Uterus (tissue), 4 donors: ENCODE measurements at places on chromosomes 13 and 19.

DNA sequence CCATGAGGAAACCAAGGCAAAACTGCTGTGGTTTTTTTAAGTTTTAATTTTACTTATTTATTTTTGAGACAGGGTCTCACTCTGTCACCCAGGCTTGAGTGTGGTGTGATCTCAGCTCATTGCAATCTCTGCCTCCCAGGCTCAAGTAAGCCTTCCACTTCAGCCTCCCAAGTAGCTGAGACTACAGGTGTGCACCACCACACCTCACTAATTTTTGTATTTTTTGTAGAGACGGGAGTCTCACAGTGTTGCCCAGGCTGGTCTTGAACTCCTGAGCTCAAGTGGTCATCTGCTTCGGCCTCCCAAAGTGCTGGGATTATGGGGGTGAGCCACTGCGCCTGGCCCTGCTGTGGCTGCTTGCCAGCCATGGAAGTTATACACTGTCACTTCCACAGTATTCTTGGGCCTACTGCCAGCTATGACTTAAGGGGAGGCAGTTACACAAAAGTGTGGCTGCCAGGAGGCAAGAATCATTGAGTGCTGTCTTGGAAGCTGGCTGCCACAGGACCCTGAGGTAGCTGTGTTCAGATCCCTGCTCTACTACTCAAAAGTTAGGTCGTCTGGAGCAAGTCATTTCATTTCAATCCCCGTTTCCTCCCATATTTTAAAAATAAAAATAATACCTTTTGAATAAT lies 12.7 kb downstream of the FARP1 start:
- DNase-seq = no peak

GRCh38 chr13:92354583-92354982 lies 872.0 kb upstream of the GPC6 start:
- DNase-seq = no peak

GRCh38 chr13:113458253-113459065 lies 5.2 kb upstream of the ADPRHL1 start:
- no peak for DNase-seq

DNA sequence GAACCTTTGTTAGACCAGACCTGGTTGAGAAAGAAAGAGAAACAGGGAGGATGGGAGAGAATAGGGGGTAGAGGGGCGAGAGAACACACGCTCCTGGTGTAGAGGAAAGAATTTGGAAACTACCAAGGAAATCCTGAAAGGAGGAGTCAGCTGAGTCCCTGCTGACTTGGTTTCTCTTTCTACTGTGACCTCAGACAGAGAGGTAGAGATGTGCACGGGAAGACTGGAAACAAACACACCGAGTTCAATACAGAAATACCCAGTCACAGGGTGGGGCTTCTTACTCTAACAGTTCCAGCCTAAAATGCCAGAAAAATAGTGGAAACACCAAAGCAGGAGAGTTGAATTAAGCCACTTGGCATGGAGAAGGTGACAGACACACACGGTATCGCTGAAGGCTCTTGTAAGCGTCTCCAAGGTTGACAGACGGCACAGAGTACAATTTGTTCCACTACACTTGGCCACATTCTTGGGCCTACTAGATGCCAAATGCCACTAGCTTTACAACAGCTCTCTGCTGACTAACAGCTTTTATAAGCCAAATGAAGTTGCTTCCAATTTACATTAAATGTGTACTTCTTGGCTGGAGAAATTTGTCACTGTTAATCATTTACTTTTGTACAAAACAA lies 28.1 kb downstream of the LATS2 start:
- peak; percentile 26 for DNase-seq

DNA sequence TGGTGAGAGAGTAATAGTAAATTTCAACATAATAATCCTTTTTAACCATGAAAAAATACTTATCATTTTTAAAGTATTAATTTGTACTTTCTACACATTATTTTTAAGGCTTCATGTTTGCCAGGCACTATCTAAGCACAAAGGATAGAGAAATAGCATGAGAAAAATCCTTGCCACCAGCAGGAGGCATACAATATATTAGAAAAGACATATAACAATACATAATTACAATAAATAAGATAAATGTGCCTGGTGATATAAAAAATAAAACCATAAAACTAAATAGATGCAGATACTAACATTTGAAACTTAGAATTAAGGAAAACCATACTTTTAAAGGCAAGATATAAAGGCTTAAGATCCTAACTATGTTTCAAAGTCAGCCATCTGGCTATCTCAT lies 1256.4 kb downstream of the DIAPH3 start:
- no peak for DNase-seq

DNA sequence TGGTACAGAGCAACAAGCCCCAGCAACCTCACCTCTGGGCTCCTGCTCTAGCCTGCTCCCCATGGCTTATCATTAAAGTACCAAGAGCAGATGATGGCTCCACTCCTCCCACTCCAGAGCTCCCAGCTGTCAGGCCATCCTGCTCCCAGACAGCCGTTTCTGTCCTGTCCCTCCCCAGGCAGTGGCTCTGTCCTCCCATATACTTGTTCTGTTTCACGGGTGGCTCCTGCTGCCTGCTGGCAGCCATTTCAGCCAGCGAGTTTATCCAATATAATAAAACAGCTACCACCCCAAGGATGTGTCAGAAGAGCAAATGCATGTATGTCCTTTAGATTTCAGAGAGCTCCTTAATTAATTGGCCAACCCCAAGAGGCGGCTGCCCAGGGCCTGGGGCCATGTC lies 79.4 kb upstream of the VSTM2B start:
- DNase-seq = no peak

DNA sequence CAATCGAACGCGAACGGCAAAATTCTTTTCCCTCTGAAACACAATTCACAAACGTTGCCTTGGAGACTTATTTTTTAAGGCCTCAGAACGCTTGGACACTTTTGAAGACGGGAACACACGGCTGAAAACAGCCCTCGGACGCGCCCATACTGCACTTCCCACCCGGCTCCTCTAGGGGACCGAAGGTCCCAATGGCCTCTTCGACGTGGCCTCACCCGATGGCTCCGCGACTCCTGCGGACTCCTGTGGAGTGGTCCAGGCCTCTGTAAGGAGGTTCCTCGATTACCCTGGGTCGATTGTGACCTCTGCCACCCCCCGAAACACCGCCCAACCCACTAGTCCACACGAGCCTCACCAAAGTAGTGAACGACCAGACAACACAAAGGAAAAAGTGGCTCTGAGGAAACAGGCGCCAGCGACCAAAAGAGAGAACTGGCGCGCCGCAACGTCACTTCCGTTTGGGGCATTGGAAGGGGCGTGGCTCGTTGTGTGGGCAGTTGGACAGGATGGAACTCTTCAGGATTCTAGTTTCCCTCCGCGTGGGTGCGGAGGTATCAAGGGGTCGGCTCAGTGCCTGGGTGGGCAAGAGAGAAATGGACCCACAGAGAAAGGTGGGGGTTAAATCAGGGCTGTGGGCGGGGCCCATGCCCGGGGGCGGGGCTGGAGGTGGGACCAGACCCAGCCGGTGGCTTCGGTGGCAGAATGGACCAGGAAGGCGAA lies at the start of gene ZNF560:
TSS of gene ZNF560 (minus strand) at position 434 of the 720 bp plus-strand sequence. CDS start 23,303 bp downstream, outside the sequence.
- DNase-seq = no peak

GRCh38 chr19:21434967-21435544 lies 38.1 kb downstream of the ZNF493 start:
- no peak for DNase-seq

- DNase-seq = no peak
These were observed 434.7 kb downstream of the DIAPH3 start for GRCh38 chr13:59728896-59729545.

DNA sequence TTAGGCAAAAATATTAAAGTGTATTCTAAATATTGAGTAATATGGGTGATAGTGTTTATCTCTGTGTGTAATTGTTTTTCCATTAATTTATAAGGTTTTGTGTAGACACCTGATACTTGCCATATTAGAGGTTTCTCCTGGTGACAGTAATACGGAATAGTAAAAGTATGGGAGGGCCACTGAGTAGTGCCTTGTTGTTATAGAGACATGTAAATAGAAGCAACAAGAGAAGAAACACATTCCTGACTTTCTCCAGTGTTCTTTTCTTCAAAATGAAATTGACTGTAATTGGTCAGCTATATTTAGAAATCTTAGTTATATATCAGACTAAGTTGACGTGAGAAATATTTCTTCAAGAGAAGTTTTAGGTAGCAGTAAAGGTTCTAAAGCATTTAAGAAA lies 18.5 kb downstream of the RNASEH2B start:
- no peak for DNase-seq

GRCh38 chr13:48828962-48829411 lies 146.7 kb upstream of the FNDC3A start:
- DNase-seq = no peak

DNA sequence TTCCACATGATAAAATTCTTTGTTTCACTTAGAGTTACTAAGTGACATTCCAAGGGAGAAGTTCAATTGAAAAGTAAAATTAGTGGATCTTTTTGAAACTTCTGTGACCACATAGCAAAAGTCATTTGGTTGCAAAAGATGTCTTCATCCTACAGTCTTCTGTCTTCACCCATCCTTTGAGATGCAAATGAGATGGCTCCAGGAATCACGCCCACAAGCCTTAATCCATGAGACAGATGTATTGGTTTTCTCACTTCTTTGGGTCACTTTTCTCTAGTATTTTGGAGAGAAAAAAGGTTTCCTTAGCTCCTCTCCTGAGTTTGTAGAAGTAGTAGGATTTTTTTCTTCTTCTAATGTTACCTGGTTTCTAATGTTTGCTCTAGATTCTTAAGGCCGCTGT lies 259.5 kb upstream of the SLC10A2 start:
- DNase-seq = no peak

GRCh38 chr19:20080656-20081055 lies 2.9 kb downstream of the ZNF90 start:
- no peak for DNase-seq

GRCh38 chr19:18920400-18920799 lies 885 bp downstream of the DDX49 start:
- no peak for DNase-seq

DNA sequence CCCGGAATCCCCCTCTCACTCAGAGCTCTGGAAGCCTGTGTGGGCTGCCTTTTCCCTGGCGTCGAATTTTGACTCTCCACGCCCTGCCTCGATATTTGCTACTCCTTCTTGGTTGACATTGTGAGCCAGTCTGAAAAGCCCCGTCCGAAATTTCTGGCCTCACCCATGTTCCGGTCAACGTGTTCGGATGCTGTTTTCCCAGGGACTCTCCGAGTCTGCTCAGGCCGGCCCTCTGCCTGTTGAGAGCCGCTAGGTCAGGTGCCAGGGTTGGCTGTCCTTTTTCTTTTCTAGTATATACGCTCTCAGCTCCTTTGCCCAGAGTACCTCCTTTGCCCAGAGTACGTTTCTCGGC lies 6.8 kb upstream of the DGKH start:
- peak; percentile 51 for DNase-seq

DNA sequence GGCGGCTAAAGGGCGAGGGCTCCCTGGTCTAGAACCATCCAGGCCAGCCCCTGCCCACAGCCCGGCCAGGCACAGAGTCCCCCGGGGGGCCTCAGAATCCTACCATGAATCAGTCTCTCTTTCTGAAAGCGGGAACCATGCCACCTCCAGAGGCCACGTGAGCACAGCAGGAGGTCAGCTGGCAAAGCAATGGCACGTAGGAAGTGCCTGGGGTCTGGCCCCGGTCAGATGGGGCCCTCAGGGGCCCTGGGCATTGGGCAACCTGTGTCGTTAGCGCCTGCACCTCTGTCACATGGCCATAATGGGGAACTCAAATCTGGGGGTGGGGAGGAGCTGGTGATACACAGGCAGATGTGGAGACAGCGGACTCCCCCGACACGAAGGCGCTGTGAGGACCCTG lies 8.8 kb downstream of the MFSD12 start:
- DNase-seq = no peak

GRCh38 chr13:104526561-104526960 lies 1460.3 kb upstream of the SLC10A2 start:
- DNase-seq = no peak

DNA sequence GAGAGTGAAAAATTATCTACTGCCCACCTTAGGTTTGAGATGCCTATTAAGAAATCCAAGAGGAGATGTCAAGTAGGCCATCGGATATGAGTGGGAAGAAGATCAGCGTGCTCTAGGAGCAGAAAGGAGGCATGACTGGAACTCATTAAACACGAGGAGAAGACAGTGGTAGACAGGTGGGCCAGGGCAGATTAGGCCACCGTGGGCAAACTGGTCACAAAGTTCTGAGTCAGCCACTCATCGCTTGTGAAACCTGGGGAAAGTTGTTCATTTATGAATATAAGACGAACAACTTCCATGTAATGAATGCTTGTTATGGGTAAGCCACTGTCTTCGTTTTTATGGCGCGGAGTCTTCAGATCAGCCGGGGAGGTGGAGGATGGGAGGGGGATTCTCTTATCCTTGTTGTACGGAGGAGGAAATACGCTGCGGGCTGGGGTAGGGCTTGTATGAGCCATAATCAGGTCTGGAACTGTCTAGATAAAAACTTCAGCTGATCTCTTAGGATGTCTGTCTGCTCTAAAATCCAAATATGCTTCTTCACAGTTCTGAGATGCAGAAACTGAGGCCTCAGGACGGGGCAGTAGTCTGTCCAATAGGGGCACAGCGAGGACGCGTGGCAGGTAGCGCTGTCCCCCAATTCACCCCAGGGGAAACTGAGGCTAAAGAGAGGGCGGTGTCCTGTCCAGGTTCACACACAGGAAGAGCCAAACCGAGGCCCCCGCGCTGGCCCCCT lies 1.1 kb upstream of the ZNF444 start:
- DNase-seq = no peak

DNA sequence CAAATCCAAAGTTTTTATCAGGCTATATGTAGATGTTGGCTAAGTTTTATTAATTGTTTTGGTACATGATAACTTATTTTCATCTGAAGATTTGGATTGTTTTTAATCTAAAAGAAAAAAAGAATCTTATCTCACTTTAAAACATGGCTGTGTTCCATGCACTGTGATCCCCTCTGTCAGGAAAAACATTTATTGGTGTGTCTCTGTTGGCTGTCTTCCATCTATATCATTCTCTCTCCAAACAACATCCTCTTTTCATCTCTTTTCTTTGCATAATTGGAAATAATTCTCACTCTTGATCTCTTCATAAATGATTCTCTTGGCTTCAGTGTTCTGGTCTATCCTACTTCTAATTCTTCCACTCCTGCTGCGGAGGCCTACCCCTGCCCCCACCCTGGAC lies 4.2 kb downstream of the NALCN start:
- DNase-seq = no peak

DNA sequence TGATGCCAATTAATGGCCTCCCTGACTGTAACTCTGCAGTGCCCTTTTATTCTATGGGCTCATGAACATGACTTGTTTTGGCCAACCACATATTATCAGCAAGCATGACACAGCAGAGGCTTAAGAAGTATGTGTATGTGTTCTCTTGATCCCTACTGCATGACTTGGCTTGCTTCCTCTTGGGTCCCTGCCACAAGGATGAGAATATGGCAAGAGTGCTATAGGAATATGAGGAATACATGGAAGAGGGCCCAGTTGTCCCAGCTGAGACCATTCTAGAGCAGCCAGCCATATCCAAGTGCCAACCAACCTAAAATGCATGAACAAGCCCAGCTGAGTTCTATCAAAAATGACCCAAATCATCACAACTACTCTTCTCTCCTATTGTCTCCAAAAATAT lies 576.7 kb upstream of the PCDH9 start:
- no peak for DNase-seq

- no peak for DNase-seq
These were observed 25.7 kb downstream of the CRYL1 start for GRCh38 chr13:20499986-20500385.

DNA sequence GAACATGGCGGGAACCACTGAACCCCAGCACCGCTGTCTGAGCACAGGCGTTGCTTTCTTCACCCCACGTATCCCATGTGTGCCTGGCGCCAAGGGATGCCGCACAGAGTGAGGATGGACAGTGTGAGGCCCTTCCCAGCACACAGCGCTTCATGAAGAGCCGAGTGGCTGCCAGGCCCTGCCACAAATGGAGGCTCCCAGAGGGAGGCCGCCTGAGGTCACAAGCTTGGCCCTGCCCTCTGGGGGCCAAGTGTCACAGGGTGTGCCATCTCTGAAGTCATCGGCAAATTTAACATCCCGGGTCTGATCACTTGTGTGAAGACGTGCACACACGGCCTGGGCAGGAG lies 24.4 kb downstream of the MPND start:
- no peak for DNase-seq
